ENCODE measurements at places on chromosomes 6 and 20. TPM values are rescaled to one million over a fixed set of nuclear protein-coding genes. Genes with fewer than 3 reads are reported as not detected.

Gene CDH4
- total RNA-seq, result 0.56 TPM

Gene SPEF1
- not detected for total RNA-seq

- DNase-seq, result no peak
Observed at GRCh38 chr6:165842281-165842936, 179.4 kb upstream of the PDE10A start.

DNA sequence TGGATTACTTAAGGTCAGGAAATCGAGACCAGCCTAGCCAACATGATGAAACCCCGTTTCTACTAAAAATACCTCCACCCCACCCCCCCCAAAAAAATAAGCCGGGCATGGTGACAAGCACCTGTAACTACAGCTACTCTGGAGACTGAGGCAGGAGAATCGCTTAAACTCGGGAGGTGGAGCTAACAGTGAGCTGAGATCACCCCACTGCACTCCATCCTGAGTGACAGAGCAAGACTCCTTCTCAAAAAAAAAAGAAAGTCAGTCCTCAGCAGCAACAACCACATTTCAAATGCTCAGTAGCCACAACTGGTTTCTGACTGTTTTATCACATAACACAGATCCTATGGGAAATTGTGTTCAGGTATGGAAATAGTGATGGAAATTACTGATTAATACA is 135.3 kb downstream of the HFE start:
- no peak for DNase-seq

DNA sequence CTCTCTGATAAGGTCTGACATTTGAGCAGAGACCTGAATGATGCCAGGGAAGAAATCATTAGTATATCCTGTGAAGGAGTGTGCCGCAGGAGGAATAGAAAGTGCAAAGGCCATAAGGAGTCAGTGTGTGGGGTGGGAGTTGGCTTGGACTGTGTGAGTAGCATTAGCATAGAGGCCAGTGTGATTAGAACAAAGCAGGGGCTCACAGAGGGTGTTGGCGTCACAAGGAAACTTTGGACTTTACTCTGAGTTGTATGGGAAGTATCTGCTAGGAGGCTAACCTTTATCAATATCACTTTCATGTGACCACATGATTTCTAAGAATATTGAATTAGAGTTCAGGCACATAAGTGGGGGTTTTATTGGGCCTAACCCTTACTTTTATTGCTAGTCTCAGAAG is 12.1 kb downstream of the TMEM200A start:
- DNase-seq, result no peak

GRCh38 chr6:87848616-87849015 is 146.6 kb upstream of the AKIRIN2 start:
- DNase-seq, result no peak

All from omental fat pad (tissue), 4 donors.